NCI-H1092 (cell line): ENCODE measurements at places on chromosomes 1 and 21.

GRCh38 chr1:12600335-12600734, 17.7 kb downstream of the DHRS3 start:
- no peak for DNase-seq

DNA sequence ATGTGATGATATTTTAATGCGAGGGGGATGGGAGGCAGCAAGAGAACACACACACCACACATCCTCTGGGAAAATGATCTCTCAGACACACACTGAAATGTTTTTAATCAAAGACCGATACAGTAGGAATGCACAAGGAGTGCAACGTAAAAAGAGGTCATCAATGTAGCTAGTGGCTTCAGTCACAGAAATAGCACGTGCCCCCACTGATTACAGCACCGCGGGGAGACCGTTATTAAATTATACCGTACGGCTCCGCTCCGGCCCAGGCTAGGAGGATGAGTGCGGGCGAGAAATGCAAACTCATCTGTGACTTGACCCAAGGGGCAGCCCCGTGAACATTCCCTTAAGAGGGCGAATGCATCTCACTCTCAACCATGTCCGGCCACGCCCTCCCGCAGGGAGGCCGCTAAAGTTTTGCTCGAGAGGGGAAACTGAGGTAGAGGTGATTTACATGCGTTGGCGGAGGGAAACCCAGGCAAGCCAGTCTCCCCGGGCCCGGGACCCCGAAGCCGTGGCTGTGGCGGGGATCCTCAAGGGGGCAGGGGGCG, 552 bp downstream of the UBR4 start:
- no peak for DNase-seq

GRCh38 chr21:42431196-42431595, 27.5 kb downstream of the UBASH3A start:
- no peak for DNase-seq

GRCh38 chr1:68544651-68545050, 47.8 kb upstream of the DEPDC1 start:
- DNase-seq: no peak
